Ammon's horn (tissue), 1 donor: ENCODE measurements at places on chromosomes 1 and 21.
A peak's percentile ranks its signal among the peaks of the same experiment; 100 is the strongest.

DNA sequence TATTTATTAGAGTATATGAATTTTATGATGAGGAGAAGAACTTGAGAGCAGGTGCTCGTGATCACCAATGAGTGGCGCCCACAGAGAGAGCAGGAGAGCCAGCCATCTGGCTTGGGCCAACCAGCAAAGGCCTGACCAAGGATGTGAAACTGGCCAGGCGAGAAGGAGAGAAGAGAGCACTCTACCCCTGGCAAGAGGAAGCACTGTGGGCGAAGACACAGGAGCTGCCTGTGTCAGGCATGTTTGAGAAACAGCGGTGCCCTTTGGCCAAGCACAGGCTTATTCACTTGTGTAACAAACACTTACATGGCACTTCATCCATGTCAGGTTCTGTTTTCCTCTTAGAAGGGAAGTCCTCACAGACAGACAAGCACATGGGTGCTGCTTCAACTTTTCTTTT, 4.2 kb upstream of the SIPA1L2 start:
- peak; percentile 76 for DNase-seq

- peak; percentile 98 for DNase-seq
Observed at GRCh38 chr1:22052115-22053016, at the start of gene CDC42. Gene CDC42 (plus strand): TSS chr1:22052709. CDS start chr1:22078479, 25,770 bp downstream.

- DNase-seq: no peak
Observed at GRCh38 chr1:220901881-220902280, 22.6 kb downstream of the HLX start.

DNA sequence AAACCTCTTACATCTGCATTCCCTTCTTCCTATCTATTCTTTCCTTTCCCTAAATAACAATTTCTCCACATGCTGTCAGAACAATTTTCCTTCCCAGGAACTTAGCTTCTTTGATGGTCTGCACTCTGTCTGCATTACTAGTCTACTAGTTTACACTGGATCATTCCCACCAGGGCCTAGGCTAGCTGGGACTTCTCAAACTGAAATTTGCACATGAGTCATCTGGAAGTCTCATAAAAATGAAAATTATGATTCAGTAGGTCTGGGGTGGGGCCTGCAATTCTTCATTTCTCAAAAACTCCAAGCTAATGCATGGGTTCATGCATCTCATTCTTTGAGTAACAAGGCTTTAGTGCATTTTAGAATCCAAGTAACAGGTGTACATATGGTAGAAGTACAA, 74.2 kb downstream of the GABPA start:
- no peak for DNase-seq

DNA sequence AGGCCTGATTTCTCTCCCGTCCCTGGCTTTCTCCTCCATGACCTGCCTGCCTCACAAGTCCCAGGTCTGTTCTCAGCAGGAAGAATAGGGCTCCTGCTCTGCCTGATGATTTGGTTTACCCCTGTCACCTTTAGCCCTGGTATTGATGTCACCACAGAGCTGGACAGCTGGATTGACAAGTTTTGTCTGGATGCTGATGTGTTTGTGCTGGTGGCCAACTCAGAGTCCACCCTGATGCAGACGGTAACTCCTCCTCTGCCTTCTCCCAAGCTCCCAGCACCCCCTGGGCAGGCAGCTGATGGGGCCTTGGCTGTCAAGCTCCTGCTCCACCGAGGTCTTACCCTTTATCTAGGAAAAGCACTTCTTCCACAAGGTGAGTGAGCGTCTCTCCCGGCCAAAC, 18.4 kb downstream of the MFN2 start:
- no peak for DNase-seq

DNA sequence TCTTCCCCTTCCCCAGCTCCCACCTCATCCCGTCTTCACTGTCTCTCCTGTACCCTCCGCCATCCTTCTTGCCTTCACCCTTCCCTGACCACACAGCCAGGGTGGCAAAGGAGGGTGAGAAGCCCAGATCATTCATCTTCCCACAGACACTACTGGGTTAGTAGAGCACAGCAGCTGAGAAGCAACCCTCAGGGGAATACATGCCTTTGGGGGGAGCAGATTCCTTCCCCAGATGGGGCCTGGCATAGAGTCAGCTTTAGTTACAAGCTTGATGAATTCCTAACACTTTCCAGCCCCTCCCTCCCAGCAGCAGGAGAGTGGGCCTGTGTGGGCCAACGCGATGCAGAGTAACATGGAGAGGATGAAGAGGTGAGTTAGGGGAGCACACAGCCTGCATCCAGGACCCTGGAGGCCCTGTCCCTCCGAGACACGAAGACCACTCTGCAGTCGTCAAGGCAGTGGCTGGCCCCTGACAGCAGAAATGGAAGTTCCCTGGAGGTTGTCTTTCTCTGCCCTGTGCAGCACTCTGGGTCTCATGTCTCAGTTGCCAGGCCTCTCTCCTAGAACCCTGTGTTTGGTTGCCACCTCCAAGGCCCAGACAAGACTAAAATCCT, 8.8 kb upstream of the BTG2 start:
- DNase-seq: no peak

DNA sequence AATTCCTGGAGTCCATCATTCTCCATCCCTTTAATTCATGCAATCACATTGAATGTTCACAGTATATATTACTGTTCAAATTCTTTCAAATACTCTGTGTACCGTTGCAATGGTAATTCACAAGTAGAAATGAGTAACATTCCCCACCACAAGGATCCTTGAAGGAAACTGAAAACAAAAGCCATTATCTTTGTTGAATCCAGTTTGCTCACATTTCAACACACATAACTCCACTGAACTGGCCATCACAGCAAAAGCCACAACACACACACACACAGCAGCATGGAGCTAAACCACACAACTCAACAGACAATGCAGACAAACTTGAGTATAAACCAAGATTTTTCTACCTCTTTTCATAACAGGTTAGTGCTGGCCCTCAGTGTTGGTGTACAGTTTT, 188.3 kb upstream of the GREM2 start:
- DNase-seq: no peak

DNA sequence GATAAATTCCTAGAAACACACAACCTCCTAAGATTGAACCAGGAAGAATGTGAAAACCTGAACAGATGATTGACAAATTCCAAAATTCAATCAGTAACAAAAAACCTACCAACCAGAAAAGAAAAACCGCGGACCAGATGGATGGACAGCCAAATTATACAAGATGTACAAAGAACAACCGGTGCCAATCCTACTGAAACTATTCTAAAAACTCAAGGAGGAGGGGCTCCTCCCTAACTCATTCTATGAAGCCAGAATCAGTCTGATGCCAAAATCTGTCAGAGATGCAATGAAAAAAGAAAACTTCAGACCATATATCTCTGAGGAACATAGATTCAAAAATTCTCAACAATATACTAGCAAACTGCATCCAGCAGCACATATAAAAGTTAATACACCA, 262.4 kb upstream of the DAB1 start:
- DNase-seq: no peak
